ENCODE measurements at places on chromosomes 11 and 22.

GRCh38 chr11:66725647-66726046 lies 3.4 kb downstream of the SPTBN2 start:
- no peak for DNase-seq

DNA sequence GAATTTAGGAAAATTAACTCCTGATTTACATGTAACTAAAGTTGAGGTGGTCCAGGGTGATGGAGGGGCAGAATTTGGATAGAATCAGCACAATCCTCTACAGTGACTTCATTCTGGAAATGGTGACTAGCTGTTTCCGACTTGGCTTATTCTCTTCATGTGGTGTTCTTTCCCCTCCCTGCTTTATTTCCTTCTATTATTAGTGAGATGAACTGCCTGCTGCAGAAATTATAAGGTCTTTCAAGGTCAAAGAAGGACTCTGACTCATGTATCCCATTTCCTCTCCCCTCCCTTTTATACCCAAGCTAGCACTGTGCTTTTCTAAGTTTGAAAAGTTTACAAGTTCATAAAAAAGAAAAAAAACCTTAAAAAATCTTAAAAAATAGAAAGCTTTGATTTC lies 12.2 kb upstream of the MRPL17 start:
- DNase-seq = no peak

DNA sequence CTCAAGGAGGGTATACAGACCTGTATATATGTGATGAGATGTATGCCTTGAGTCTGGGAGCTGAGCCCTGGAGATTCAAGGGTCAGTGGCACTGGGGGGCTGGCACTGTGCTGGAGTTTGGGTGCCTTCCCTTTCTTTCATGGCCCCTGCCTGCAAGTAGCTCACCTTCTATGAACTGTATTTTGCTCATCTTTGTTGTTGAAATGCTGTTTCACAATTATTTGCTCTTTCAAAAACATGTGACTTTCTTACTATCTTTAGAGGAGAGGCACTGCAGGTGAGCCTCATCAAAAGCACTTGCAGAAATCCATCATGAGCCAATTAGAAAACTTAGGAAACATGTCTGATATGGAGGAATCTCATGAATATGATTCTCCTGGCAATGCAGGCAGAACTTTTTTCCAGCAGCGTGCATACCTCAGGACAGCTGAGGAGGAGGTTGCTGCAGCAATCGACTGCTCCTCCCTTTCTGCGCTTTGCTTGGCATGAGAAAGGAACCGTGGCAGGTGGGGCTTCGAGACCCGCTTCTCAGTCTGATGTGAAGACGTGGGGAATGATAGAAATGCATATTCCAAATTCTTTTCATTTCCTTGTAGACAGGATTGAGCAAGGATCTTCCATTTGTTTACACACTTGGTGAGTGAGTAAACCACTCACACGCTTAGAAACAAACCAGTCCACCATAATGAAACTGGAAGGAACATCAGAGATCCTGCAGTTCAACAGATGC lies 178.4 kb upstream of the E2F8 start:
- no peak for DNase-seq

- no peak for DNase-seq
These were observed 28.8 kb downstream of the SWAP70 start for GRCh38 chr11:9692691-9693090.

DNA sequence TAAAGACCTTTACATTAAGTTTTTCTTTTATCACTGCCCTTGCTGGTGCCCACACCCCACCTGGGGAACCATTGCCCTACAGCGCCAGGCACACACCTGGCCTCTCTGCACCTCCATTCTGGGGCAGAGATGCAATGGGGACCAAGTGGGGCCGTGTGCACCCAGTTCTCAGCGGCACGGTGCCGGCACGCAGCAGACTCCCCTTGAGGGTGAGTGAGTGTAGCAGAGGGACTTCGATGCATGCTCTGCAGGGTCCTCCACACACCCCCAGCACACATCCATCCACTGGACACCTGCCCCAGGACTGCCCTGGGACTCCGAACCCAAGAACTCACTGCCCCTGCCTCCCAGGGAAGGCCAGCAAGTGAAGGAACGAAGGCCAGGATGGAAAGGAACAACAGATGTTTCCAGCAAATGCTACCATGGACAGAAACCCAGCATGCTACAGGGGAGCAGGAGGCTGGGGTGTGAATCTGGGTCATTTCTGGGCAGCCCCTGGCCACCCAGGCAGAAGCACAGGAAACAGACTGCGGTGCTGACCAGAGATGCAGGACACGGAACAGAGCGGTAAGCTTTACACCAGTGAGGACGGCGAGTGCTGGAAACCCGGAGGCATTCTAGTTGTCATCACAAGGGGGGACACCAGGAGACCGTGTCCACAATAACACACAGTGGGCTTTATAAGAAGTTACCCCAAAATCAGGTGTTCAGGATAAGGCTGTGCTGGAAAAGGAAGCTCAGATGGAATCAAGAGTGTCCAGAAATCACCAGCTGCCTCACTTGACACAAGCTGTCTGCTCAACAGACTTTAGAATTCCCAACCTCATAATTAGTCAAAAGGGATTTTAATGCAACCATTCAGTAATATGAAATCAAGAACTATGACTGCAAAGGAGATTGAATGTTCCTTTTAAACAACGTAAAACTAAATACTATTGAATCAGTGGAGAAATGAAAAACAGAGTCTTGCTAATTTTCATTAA lies 32.7 kb upstream of the MOB2 start:
- no peak for DNase-seq

DNA sequence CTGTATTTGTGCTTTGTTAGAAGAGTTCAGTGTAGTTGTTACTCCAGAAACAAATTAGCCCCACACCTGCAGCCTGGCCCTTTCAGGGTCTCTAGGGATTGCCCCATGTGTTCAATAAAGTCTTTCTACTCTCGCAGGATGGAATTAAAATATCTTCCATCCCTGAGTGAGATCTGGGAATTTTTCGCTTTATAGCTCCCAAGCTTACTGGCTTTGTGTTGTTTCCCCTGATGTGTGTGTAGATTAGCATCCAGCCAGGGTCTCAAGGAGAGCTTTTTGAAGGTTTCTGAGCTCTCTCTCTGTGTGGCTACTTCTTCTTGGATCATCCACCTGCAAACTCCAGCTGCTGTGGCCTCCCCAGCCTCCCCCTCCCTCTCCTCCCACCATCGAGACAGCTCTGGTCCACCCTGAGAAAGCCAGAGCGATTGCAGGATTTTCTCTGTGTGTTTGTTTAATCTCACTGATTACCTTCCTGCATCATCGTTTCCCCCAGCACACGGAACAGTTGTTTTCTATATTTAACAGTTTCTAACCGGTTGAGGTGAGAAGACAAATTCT lies 553.5 kb downstream of the TBC1D22A start:
- DNase-seq = no peak

- DNase-seq = no peak
These were observed 1.9 kb upstream of the POLD4 start for GRCh38 chr11:67355023-67355793.

GRCh38 chr11:255816-256215 lies 19.0 kb downstream of the PSMD13 start:
- DNase-seq = no peak

GRCh38 chr22:20114506-20115475 lies 1.1 kb upstream of the RANBP1 start:
- DNase-seq = no peak

- peak; percentile 65 for DNase-seq
These were observed at the start of gene RBFOX2 for GRCh38 chr22:36028646-36029405. RBFOX2 (minus strand) TSS chr22:36028824; CDS start chr22:36028425, 399 bp downstream.

GRCh38 chr22:42080287-42080686 lies 787 bp downstream of the SMDT1 start:
- peak; percentile 29 for DNase-seq

GRCh38 chr11:18657673-18658072 lies 23.5 kb upstream of the SPTY2D1 start:
- no peak for DNase-seq

- no peak for DNase-seq
These were observed 31.0 kb upstream of the ACCSL start for GRCh38 chr11:44016546-44017442.

- DNase-seq = no peak
These were observed 430.8 kb upstream of the CNTN5 start for GRCh38 chr11:98589967-98590366.

DNA sequence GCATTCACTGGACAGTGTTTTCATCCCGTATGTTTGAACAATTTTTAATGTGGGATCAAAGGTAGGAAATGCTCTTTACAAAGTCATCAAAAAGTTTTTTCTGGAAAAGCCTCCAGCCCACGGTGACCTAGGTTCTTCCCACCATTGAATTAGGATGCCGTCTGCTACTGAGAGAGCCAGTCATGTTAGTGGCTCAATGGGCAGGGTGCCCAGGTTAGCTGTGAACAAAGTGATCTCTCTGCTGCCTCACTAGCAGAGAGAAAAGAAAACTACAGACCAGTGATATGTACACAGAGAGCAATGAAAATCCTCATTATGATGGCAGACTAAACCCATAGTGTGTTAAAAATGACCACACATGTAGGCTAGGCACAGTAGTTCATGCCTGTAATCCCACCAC lies 32.4 kb downstream of the KCNQ1 start:
- no peak for DNase-seq

GRCh38 chr22:20111045-20111688 lies 4.7 kb upstream of the RANBP1 start:
- peak; percentile 24 for DNase-seq

- DNase-seq = no peak
These were observed 234.3 kb upstream of the NARS2 start for GRCh38 chr11:78808923-78809322.

DNA sequence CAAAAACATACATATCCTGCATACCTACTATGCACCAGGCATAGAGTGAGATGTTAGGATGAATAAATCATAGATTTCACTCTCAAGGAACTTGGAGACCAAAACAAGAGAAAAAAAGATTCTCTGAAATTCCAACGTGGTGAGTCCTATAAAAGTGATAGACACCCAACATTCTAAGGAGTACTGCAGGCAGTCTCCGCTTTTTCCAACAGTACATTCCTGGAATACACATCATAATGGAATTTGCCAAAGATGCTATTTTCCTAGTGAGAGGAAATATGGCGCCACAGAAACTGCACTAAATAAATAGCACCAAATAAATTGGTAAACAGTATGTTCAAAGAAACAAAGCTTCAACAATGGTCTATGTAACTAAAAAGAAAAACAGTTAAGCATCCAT lies 6.0 kb downstream of the TMEM123 start:
- no peak for DNase-seq

GRCh38 chr11:64339754-64340408 lies at the start of gene CCDC88B:
CCDC88B (plus strand) TSS chr11:64340204; CDS start chr11:64340267, 63 bp downstream.
- peak; percentile 94 for DNase-seq

- no peak for DNase-seq
These were observed 32.6 kb downstream of the RTN4R start for GRCh38 chr22:20235389-20235991.

DNA sequence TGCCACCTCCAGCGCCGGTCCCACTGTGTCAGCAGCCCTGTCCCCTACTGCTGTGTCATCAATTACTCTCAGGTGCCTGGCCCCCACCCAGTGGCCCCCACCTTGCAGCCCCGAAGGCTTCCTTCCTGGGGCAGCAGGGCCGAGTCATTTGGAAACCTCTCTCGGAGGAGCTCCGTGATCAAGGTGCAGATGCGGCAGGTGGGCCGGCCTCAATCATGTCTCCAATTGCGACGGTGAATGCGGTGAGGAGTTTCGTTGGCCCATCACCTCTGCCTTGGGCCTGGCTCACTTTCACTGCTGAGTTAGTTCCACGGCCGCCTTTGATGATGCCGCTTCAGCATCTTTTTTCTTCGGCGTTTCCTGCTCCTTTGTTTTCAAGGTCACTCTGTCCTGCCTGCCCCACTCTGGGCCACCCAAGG lies 11.3 kb upstream of the CXCR5 start:
- peak; percentile 55 for DNase-seq

DNA sequence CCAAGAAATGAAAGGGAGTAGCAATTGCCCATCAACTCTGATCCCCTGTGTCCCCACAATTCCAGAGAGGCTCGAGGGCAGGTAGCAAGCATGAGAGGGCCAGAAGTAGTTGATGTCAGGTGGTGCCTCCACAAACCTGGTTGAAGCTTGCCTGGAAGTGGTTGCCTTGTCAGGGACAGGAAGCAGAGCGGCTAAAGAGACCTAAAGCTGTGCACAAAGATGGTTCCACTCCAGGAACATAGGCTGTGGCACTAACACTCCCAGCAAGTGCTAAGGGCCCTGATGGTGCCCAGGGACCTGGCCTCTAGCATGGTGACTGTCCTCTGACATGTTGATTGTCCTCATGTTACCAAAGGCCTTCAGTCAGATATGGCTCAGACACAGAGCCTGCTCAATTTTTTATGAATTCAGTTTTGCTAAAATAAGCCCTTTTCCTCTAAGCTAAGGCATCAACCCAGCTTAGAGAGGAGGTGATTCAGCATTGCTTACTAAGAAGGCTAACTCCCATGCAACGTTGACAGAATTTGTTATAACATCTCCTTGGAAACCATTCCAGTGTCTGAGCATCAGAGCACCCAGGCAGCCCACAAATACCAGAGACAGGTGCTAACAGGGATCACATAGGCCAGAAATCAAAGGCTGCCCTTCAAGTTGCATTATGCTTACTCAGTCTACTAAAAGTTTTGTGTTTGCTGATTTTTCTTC lies 196.3 kb upstream of the ARHGAP20 start:
- DNase-seq = no peak

- peak; percentile 16 for DNase-seq
These were observed 731 bp downstream of the GSTP1 start for GRCh38 chr11:67584205-67584880.

DNA sequence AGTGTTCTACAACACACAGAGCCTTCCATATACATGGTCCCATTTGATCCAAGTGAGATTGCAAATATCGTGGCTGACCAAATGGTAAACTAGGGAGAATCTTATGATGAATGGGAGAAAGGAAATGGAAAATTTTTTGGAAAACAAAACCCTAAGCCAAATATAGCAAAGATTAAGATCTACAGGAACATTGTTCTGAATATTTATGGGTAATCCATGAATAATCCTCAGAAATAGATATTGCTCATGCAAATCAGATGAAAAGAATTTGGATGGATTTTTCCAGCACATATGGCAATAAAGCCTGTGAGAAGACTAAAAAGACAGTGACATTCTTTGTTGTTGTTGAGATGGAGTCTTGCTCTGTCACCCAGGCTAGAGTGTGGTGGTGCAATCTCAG lies 21.7 kb upstream of the PRDM10 start:
- no peak for DNase-seq

GRCh38 chr22:38881464-38881871 lies 9.5 kb upstream of the CBX6 start:
- no peak for DNase-seq

DNA sequence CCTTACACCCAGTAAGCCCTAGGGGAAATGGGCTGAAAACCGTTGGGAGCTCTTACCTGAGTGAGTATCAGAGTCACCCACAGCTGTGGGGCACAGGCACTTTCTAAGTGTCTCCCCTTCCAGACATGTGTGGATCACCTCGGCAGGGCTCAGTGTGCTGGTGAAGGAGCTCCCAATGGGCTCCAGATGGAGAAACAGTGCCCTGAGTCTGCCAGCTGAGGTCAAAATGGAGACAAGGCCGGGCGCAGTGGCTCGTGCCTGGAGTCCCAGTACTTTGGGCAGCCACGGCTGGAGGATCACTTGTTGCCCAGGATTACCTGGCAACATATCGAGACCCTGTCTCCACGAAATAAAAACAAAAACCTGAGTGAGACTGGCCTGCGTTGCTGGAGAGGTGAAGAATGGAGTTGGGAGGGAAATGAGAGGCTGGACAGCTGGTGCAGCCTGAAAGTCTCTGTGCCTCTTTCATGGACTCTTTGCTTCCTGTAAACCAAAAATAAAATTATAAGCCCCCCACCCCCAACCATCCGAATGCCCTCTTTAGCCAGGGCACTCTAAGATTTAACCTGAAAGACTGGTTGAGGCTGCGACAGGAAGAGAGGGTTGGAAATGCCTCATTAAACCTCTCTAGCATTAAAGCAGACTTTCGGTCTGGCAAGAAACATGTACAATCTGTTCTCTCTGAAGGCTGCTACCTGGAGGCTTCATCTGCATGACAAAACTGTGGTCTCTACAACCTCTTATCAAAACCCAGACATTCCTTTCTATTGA lies 111.8 kb downstream of the SNX19 start:
- no peak for DNase-seq

Measured in CD4-positive, alpha-beta T cell treated with Interleukin-1 beta for 1 hour (primary cell).